Activated CD4-positive, alpha-beta T cell treated with anti-CD3 and anti-CD28 coated beads for 36 hours (primary cell): ENCODE measurements at places on chromosomes 5 and 9. TPM values are rescaled to one million over a fixed set of nuclear protein-coding genes. Genes with fewer than 3 reads are reported as not detected.

SPINK5 gene
- total RNA-seq: not detected

EXD3 gene
- total RNA-seq: 7.1 TPM

PLAC8L1 gene
- total RNA-seq: not detected

CCL27 gene
- total RNA-seq: 0.23 TPM

GRCh38 chr9:116436121-116436520, 251.0 kb upstream of the TRIM32 start:
- H3K27me3 ChIP-seq: no peaks in the 10 kb centered on the region
- H3K4me3 ChIP-seq: no peak overlapping the region
- peaks cover 22% of the 10 kb centered on the region for H3K36me3 ChIP-seq

DNA sequence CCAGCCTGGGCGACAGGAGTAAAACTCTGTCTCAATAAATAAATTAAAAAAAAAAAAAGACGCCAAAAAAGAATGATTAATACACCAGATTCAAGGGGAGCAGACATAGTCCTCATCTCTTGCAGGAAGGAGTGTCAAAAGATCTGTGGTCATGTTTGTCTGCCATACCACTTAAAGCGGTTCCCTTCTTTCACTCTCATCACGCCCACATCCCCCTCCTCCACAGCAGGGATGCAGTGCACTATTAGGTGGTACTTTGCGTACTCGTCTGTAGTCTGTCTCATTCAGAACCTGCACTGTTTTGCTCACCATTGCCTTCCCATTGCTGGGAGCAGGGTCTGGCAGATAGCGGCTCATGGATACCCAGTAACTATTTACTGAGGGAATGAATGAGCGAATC, 11.2 kb downstream of the CDHR2 start:
- no peak overlapping the region for H3K4me3 ChIP-seq
- H3K4me1 ChIP-seq: peaks cover 34% of the 10 kb centered on the region
- peak; percentile 64 for DNase-seq
- no peak overlapping the region for H3K27ac ChIP-seq
- H3K36me3 ChIP-seq: no peaks in the 10 kb centered on the region
- peaks cover 3% of the 10 kb centered on the region for H3K27me3 ChIP-seq

IRX2 gene
- not detected for total RNA-seq

QRFP gene
- not detected for total RNA-seq

CCL28 gene
- total RNA-seq: 13.9 TPM

GRCh38 chr5:88691945-88692868, 190.8 kb downstream of the MEF2C start:
- peaks cover 79% of the 10 kb centered on the region for H3K27me3 ChIP-seq
- H3K4me1 ChIP-seq: peaks cover 15% of the 10 kb centered on the region
- no peaks in the 10 kb centered on the region for H3K36me3 ChIP-seq
- H3K4me3 ChIP-seq: no peak overlapping the region
